ENCODE measurements at places on chromosomes 1 and 21. TPM values are rescaled to one million over a fixed set of nuclear protein-coding genes. Genes with fewer than 3 reads are reported as not detected.

Gene NPL
- total RNA-seq, result 1.2 TPM

Gene PKP1
- 0.30 TPM for total RNA-seq

Gene HSPG2
- 578 TPM for total RNA-seq

Gene URB1
- 43.5 TPM for total RNA-seq

Gene SLC9C2
- 0.46 TPM for total RNA-seq

Gene PAPPA2
- 15.4 TPM for total RNA-seq

Gene SPATA45
- total RNA-seq, result not detected

Gene BCL2L15
- under 0.01 TPM for total RNA-seq

Gene TEKT2
- not detected for total RNA-seq

Gene RIMKLA
- total RNA-seq, result under 0.01 TPM

Gene FMN2
- total RNA-seq, result 5.9 TPM

Gene RPS8
- 927 TPM for total RNA-seq

Gene TAS1R1
- not detected for total RNA-seq

Gene FBLIM1
- total RNA-seq, result 141 TPM

Gene LRRIQ3
- total RNA-seq, result 0.14 TPM

Gene SERTAD4
- 0.78 TPM for total RNA-seq

Gene KRTAP7-1
- not detected for total RNA-seq

Gene CSF3R
- total RNA-seq, result not detected

Gene ZFP69B
- 8.2 TPM for total RNA-seq

Gene RGS16
- total RNA-seq, result 0.14 TPM

Gene RAP1GAP
- 0.89 TPM for total RNA-seq

Gene USP24
- 32.7 TPM for total RNA-seq

Gene LCE1F
- not detected for total RNA-seq

Gene ARHGAP30
- total RNA-seq, result 0.05 TPM

Gene SHE
- total RNA-seq, result 0.05 TPM

Gene GPA33
- not detected for total RNA-seq

Gene PPIAL4G
- not detected for total RNA-seq

Gene SLC37A1
- total RNA-seq, result 0.59 TPM

Gene SPATC1L
- 3.3 TPM for total RNA-seq

Gene TNFRSF14
- 4.8 TPM for total RNA-seq

Gene KCNJ6
- total RNA-seq, result not detected

Gene SPRR5
- not detected for total RNA-seq

Gene HTR1D
- total RNA-seq, result not detected
